Left cardiac atrium (tissue), 4 donors: ENCODE measurements at places on chromosomes 13 and 19. TPM values are rescaled to one million over a fixed set of nuclear protein-coding genes. Genes with fewer than 3 reads are reported as not detected.
A peak's percentile ranks its signal among the peaks of the same experiment; 100 is the strongest.

DNA sequence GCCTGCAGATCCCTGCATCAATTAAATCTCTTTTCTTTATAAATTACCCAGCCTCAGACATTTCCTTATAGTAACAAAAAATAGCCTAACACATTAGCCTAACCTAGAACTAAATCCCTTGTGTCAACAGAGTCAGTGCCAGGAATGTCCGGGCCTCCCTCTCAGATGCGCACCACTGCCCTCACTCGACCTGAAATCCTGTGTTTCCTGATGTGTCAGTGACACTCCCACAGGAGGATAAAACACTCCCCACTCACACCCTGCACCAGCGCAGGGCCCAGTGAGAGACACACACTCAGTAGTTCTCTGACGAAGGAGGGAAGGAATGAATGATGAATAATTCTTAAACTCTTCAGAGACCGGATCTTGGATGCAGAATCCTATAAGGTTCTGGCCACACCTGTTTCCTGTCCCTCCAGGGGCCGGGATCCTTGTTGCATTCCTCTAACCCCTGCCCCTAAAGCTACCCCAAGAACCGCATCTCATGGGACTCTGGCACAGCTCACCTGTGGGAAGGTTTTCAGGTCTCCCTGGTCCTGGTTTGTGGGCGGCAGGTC, 3.1 kb downstream of the CEACAM3 start:
- no peak for DNase-seq

DNA sequence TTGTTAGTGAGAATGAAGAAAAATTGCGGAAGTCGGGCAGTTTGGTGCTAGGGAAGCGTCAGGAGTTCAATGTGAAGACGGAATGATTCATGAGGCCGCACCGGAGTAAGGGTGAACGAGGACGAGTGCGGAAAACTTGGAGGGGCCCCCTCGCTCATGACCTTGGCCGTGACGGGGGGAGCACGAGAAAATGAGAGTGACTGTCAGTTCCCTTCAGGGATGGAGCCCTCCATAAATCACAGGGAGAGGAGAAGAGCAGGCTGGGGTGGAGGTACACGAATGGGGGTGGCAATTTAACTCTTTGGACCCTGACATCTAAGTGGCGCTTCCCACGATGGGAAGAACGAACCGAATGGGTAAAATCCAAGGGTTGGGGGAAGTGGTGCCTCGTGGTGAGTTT, 486.4 kb downstream of the TSHZ3 start:
- no peak for DNase-seq

- peak; percentile 73 for DNase-seq
Observed at GRCh38 chr13:46893798-46894560, 2.9 kb downstream of the HTR2A start.

- peak; percentile 55 for DNase-seq
Observed at GRCh38 chr13:48727241-48728011, 73.7 kb downstream of the CYSLTR2 start.

DNA sequence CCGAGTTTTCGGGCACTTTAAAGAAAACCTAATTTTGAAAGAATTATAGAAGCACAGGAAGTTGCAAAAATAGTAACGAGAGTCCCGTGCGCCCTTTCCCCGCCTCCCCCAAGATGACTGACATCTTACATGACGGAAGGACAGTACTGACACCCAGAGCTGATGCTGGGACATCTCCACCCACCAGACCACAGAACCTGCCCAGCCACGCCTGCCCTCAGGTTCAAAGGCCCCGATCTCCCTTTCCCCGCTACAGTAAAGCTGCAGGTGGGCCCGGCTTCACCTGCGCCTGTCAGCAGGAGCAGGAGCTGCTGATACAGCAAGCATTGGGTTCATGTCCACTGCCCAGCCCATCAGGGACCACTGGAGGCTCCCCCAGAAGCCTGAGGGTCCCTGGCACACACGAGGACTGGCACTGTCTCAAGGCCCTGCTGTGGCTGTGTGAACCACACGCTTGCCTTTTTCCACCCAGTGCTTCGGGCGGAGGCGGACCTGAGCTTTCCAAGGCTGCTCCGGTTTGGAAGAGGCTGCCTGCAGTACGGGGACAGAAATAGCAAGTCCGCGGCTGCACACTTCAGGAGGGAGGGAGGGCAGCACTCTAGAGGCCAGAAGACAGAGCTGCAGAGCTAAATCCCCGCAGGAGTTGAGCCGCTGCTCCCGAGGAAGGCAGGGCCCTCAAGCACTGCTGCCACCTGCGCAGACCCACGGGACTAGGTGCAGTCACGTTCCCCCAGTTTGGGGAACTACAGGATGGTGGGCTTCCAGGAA, 8.7 kb downstream of the MAP2K2 start:
- DNase-seq: no peak

GRCh38 chr13:100645382-100645781, 29.2 kb downstream of the TMTC4 start:
- no peak for DNase-seq

- DNase-seq: no peak
Observed at GRCh38 chr13:99354371-99354951, 47.3 kb upstream of the GPR183 start.

- DNase-seq: peak; percentile 38
Observed at GRCh38 chr19:5369962-5370367, 29.4 kb upstream of the PTPRS start.

DNA sequence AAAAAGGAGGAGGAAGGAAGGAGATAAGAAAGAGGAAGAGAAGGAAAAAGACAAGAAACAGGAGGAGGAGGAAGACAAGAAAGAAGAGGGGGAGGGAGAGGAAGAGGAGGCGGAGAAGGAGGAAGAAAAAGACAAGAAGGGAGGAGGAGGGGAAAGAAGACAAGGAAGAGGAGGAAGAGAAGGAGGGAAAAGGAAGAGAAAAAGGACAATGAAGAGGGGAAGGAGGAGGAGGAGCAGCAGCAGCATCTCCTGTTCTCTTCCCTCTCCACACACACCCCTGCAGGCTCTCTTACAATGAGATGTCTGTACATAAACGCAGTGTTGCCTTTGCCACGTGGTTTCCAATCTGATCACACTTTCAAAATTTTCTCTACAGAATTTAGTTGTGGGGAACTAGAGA, 66.6 kb downstream of the RUBCNL start:
- DNase-seq: no peak

- no peak for DNase-seq
Observed at GRCh38 chr19:36483653-36484052, 5.7 kb downstream of the ZNF566 start.

DNA sequence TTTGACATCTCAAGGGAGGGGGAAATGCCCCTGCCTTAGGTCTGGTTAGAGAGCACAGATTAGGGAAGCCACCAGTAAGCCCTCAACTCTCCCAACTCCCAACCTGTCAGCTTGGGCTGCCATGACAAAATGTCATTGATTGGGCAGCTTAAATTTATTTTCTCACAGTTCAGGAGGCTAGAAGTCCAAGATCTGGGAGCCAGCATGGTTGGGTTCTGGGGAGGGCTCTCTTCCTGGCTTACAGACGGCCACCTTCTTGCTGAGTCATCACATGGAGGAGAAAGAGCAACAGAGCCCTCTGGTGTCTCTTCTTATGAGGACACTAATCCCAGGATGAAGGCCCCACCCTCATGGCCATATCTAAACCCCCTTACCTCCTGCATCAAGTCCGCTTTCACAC, 24.2 kb downstream of the C19orf12 start:
- DNase-seq: no peak

DNA sequence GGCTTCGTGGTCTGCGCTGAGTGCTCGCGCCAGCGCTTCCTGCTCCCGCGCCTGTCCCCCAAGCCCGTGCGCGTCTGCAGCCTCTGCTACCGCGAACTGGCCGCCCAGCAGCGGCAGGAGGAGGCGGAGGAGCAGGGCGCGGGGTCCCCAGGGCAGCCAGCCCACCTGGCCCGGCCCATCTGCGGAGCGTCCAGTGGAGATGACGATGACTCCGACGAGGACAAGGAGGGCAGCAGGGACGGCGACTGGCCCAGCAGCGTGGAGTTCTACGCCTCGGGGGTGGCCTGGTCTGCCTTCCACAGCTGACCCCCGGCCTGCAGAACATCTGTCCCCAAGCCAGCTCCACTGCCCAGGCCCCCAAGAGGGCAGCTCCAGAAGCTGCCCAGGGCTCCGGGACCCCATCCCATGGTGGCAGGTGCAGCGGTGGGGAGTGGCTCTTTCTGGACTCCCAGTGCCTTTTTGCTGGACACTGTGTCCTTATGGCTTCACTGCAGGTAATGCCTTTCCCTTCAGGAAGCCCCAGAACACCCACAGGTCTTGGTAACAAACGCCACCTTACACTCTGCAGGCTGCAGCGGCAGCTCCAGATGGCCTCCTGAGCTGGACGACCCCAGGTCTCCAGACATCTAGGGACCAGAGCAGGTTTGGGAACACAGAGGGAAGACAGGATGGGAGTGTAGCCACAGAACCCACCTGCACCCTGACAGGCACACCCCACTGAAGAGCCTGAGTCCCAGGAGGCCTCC, 9.3 kb downstream of the PLEKHF1 start:
- DNase-seq: no peak

GRCh38 chr19:28705008-28705407, 507.9 kb downstream of the UQCRFS1 start:
- DNase-seq: no peak

ZIM2 gene
- not detected for total RNA-seq

ACTMAP gene
- total RNA-seq: 4.2 TPM

DNA sequence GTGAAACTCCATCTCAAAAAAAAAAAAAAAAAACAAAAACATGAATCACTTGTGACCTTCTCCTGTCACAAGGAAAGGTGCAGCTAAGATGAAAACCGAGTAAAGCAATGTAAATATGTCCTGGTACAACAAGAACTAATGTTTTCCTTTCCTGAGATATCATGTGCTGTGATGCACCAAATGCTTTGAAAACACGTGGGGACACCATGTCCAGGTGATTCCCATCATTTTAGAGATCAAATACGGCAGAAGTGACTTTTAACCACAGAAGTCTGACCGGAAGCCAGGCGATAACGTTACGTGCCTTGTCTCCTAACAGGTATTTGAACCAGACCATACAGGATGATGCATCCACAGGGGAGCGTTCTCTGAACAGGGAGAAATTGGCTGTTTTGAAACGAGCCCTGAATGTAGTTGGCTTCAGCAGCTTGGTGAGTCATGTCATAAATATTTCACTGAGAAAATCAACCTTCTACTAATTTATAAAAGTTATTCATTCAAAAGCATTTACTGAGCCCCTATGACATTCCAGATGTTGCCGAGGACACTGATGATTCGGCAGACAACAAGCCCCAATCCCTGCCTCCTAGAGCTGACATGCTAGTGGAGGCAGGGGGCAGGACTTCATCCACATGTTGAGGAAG, 328.1 kb downstream of the MYO16 start:
- DNase-seq: no peak

ERICH4 gene
- total RNA-seq: not detected

DNA sequence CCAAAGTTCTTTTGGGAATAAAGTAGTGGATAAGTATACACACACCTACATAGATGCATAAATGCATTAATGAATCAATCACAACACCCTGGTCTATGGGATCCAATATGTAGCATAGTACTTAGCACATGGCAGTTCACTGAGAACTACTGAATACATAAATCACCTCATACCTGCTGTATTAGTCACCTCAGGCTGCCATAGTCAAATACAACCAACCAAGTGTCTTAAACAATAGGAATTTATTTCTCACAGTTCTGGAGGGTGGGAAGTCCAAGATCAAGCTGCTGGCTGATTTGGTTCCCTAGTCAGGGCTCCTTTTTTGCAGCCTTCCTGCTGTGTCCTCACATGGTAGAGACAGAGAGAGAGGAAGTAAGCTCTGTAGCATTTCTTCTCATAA, 228.2 kb downstream of the NHLRC3 start:
- DNase-seq: no peak

DNA sequence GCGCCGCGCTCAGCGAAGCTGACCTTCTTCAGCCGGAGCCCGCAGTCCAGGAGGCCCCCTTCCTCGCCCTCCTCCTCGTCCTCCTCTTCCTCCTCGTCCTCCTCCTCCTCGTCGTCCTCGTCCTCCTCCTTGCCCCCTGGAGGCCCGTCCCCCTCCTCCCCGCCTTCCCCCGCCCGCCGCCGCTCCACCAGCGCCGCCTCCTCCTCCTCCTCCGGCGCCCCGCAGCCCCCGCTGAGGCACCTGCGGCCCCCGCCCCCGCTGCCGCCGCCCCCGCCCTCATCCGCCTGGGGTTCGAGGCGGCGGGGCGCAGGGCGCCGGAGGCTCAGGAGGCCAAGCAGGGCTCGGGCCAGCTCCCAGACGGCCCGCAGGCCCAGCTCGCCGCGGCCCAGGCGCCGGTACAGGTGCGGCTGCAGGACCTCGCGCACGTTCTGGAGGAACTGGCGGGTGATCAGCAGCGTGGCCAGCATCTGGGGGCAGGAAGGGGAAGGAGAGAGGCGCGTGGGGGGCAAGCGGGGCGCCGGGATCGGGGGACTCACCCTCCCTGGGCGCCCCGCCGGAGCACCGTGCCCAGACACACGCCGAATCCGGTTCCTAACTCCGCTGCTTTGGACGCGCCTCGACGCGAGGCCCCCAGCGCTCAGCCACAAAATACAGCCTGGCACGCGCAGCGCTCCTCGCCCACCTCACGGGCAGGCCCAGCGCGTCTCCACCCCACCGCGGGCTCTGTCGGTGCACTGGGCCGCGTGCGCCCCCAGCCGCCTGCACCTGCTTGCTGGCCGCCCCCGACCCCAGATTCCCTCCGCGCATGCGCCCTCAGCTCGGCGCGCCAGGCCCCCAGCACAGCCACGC, 5.9 kb downstream of the ANO8 start:
- DNase-seq: no peak

DNA sequence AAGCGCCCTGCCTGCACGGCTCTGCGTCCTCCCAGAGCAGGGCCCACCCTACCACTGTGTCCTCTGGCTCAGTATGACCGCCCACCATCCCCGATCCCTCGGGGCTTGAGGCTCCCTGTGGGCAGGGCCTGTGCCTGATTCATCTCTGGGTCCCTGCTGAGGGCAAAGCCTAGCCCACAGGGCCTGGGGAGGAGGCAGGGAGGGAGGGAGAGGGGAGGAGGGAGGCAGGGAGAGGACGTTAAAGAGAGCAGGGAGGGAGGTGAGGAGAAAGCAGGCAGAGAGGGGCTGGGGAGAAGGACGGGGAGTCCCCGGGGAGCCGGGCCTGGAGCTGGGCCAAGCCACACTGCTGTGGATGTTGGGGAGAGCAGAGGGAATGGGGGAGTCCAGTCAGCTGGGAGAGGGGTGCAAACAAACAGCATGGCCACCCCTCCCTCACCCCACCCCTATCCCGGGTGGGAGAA, 4.0 kb upstream of the ERFL start:
- DNase-seq: no peak

- DNase-seq: no peak
Observed at GRCh38 chr13:102220681-102221228, 181.1 kb downstream of the FGF14 start.

DNA sequence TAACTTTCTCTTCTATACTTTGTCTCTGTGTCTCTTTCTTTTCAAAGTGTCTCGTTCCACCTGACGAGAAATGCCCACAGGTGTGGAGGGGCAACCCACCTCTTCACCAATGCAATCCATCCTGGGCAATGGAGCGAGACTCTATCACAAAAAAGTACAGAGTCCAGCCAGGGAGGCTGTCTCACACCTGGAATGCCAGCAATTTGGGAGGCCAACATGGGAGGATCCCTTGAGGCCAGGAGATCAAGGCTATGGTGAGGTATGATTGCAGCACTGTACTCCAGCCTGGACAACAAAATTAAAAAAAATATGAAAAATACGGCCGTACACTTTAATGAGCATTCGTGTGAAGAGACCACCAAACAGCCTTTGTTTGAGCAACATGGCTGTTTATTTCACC, 2.8 kb upstream of the ZNF600 start:
- no peak for DNase-seq

ZNF91 gene
- 106 TPM for total RNA-seq

- no peak for DNase-seq
Observed at GRCh38 chr19:53612762-53613526, 18.9 kb upstream of the DPRX start.

GRCh38 chr13:65844266-65844841, 1385.8 kb downstream of the PCDH9 start:
- no peak for DNase-seq
